ENCODE measurements at places on chromosomes 1 and 21.

- no peak for DNase-seq
Observed at GRCh38 chr1:246959944-246960693, 28.4 kb upstream of the AHCTF1 start.

GRCh38 chr1:84797603-84798002 is 95.4 kb downstream of the LPAR3 start:
- no peak for DNase-seq

- peak; percentile 50 for DNase-seq
Observed at GRCh38 chr1:77757603-77758002, 2.0 kb downstream of the USP33 start.

DNA sequence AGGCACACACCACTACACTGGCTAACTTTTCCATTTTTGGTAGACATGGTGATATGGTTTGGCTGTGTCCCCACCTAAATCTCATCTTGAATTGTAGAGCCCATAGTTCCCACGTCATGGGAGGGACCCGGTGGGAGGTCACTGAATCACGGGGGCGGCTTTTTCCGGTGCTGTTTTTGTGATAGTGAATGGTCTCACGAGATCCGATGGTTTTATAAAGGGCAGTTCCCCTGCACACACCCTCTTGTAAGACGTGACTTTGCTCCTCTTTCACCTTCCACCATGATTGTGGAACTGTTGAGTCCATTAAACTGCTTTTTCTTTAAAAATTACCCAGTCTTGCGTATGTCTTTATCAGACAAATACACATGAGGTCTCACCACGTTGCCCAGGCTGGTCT is 1.3 kb upstream of the FTCD start:
- DNase-seq: no peak

DNA sequence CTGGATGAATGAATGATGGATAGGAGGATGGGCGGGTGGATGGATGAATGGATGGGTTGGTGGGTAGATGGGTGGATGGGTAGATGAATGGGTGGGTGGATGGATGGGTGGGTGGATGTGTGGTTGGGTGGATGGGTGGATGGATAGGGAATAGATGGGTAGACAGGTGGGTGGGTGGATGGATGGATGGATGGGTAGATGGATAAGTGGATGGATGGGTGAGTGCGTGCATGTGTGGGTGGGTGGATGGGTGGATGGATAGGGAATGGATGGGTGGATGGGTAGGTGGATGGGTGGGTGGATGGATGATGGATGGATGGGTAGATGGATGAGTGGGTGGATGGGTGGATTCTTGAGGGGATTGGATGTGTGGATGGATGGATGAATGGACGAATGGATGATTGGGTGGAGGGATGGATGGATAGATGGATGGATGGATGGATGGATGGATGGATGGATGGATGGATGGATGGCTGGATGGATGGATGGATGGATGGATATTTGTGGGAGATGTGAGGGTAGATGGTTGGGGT is 68.7 kb downstream of the SDC3 start:
- DNase-seq: no peak

DNA sequence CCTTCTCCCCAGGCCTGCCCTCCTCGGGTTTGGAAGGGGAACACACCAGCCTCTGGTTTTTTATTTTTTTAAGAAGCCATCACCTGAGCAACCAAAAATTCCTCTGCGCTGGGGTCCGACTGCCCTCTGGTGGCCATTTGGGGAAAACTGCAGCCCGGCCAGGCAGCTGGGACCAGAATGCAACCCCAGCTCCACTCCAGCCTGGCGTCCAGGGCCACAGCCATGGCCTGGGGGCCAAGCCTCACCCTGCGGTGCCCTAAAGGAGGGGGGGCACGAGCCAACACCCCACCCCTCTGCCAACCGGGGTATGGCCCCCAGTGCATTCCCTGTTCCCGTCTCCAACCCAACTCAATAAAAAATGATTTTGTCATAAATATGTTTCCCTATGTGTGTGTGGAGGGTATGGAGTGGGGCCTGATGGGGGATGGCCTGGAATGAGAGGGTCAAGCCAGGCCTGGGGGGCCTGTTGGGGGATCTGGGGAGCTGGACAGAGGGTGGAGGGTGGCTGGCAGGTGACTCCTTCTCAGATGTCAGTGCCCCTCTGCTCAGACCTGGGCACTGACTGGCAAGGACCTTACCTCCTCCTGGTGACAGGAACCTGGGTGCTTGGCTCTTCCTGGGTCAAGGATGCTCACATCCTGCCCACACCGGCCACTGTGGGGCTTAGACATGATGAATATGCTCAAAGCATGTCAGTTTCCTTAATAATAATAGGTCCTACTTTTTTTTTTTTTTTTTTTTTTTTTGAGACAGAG is 3.2 kb downstream of the GPR3 start:
- peak; percentile 86 for DNase-seq

GRCh38 chr1:174874331-174875053 is 125.3 kb upstream of the CACYBP start:
- DNase-seq: no peak

- DNase-seq: no peak
Observed at GRCh38 chr1:162347281-162347680, 29.4 kb downstream of the SPATA46 start.
